ENCODE measurements at places on chromosomes 5 and 9.

- DNase-seq, result no peak
Measured at GRCh38 chr9:112288029-112288428, 45.4 kb downstream of the PTBP3 start.

- no peak for DNase-seq
Measured at GRCh38 chr5:52999344-52999949, 10.3 kb downstream of the ITGA2 start.

DNA sequence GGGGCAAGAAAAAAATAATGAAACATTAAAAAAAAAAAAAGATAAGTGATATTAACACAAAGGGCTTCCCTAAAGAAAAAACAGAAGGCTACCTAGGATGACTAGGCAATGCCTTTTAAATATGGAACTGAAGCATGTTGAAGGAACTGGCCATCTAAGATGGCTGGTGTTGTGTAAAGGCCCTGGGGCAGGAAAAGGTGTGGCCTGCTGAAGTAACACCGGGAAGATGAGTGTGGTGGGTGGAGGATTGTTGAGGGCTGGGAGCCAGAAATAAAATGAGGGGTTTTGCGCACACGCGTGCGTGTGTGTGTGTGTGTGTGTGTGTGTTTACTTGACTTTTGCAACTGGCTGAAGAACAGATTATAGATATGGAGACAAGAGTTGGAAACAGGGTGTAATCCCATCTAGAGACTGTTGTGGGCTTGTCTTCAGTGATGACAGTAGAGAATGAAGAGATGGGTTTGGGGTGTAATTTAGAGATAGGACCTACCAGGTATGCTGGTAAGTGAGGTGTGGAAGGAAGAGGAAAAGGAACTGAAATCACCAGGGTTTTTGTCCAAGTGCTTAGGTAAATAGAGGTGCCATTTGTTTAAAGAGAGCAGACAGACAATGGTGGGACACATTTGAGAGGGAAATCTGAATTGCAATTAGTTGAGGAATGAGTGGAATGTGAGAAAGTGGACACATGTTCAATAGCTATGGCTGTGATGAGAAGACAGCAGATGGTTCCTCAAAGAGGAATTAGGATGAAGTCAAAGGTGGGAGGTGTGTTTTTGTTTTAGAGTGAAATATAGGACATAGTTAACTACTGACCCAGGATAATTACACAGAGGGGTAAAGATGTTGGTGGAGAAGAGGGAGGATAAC, 33.9 kb downstream of the RAD23B start:
- DNase-seq, result no peak

DNA sequence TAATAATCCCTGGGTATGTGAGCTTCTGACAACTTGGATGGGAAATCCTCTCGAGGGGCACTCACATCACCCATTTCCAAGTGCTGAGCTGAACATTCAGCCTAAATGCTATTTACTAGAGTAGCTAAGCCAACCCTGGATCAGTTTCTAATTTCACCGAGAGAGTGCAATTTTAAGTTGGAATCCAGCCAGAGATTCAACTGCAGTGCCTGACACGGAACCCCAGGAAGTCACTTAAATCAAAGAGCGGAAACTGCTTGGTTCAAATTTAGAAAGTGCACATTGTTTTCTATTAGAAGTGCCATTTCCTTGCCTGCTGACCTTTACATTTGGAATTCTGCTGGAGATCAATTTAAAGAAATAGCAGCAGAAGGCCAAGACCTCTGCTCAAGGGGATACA, 8.8 kb downstream of the SPRY4 start:
- DNase-seq, result no peak

DNA sequence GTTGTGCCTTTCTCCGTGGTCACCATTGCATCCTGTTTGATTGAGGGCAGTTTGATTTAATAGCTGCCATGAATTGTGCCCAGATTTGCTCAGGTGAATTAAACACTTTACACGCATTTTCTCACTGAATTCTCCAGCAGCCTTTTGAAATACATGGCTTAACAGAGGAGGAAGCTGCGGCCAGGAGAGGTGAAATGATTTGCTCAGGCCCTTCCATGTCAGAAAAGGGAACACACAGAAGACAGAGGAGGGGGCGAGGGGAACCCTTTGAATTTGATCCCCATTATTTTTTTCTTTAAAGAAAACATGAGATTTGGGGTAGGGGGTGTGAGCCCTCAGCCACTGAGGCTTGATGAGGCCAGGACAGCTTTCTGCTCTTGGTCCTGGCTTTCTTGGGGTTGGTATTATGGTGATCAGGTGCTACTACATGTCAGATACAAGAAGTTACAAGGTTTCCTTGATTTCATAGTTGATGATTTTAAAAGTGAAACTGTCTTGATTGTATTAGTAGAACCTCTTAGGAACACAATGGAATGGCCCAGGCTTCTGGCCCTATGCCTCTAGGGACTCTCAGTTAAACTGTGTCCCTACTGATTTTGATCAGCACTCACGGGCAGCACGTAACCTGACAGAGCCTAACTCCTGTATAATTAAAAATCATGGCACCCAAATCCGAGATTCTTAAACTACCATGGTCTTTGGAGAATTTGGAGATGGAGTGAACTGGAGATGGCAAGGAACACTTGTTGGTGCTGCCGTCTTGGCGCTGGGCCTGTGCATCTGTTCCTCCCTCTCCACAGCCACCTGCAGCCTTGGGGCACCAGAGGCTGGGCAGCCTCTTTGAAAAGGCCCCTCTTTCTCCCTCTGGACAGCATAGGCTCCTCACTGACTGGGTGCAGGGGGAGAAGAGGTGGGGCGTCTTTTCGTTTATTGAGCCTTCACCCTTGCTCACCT, 107.9 kb downstream of the TRIO start:
- no peak for DNase-seq

- no peak for DNase-seq
Measured at GRCh38 chr9:36503172-36504088, 69.3 kb upstream of the MELK start.

DNA sequence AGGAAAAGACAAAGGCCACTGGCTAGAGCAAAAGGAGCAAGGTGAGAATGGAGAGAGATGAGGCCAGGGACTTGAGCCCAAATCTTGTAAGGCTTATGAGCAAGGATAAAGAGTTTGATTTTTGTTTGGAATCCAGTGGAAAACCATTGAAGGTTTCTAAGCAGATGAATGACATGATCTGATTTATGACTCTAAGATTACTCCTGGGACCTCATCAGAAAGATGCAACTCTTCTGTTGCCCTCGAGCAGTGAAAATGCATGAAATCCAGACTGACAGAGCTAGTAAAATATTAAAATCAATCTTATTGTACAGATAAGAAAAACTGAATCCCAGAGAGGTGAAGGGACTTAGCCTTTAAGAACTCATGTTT, 677 bp downstream of the MFAP3 start:
- DNase-seq, result no peak

- no peak for DNase-seq
Measured at GRCh38 chr9:132075853-132076252, 3.8 kb downstream of the MED27 start.

GRCh38 chr5:150851039-150851438, 4.7 kb downstream of the IRGM start:
- DNase-seq, result no peak

DNA sequence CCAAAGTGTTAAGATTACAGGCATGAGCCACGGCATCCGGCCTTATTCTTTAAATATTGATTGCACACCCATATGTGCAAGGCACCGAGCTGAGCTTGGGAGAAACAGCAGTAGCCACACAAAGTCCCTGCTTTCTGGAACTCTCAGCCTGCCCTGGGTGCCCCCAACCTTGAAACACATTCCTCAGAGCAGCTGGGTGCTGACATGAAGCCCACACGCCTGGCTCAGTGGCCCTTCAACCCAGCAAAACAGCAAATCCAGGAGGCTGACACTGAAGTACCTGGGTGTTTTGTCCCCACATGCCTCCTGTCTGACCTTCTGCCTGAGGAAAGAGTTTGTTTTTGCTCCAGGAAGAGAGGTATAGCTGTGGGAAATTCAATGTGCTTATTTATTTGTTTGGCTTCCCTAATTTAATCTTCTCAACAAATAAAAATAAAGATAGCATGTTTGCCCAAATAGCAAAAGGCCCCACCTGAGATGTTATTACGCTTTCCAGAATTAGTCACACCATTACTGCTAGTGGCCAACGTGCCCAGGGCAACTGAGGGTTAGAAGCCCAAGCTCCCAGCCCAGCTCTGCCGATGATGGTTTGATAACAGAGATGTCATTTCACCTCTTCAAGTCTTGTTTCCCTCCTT, 13.4 kb upstream of the TCOF1 start:
- DNase-seq, result no peak

DNA sequence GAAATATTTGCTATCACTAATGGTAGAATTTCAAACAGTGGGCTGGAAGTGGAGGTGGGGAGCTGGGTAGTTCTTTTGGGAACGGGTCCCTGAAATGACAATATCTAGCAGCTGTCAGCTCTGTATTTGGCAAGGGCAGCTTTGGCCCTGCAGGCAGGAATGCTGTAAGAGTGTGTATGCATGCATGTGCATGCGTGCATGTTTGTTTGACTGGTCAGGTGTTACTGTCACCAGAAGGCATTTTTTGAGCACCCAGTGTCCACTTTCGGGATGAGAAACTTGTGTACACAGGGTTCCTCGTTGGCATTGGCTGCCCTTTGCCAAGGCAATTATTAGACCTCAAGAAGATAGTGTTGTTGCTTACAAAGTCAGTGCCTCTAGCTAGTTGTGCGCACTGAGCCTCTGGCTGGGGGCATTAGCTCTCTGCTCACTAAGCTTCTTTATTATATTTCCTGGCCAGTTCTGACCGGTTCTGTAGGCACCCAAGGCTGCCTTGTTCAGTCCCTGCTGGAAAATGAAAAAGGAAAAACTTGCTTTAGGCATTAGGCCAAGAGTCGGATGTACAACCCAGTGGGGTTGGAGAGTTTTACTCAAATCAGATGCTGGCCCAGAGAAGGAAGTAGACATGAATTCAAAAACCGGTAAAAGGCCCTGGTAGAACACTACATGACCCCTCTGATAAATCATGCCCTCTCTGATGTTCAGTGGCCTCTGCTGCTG, 2.0 kb downstream of the CYFIP2 start:
- DNase-seq, result no peak

DNA sequence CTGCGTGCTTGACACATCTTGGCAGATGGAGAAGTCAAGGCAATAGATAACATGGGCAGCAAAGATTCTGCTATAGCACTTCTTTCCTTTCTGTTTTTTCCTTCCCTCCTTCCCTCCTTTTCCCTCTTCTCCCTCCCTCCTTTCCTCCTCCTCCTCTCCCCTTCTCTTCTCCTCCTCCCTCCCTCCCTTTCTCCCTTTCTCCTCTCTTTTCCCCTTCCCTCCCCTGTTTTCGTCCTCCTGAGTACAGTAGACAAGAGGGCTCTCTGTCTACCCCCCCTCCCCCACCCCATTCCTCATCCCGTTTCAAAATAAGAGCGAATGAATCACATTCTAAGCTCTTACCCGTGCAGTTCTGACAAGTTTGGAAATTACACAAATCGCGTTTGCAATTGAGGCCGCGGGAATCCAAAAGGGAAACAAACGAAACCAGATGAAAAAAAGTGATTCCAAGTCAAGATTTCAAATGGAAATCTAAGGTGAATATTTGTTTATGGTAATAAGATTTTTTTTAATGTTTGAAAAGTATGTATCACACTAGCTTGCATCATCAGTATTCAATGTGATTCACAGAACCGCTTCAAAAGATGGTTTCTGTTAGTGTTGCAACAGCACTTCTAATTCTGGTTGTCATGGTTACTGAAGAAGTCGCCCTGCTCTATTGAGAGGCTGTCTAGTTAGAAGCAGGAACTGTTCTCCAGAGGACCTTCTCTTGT, 1.3 kb downstream of the NIM1K start:
- no peak for DNase-seq

- DNase-seq, result no peak
Measured at GRCh38 chr5:159342840-159343239, 12.6 kb upstream of the IL12B start.

GRCh38 chr9:93422977-93423616, 28.4 kb upstream of the FAM120A start:
- DNase-seq, result no peak

Measured in T-helper 17 cell (primary cell).